ENCODE measurements at places on chromosomes 4 and X. TPM values are rescaled to one million over a fixed set of nuclear protein-coding genes. Genes with fewer than 3 reads are reported as not detected.

ITGB1BP2 gene
- 1.8 TPM for total RNA-seq

SLC49A3 gene
- 16.7 TPM for total RNA-seq

CXorf49 gene
- total RNA-seq: not detected

PRRG3 gene
- total RNA-seq: 0.20 TPM

SSX2 gene
- not detected for total RNA-seq

MTMR8 gene
- total RNA-seq: 2.3 TPM

TSR2 gene
- 22.1 TPM for total RNA-seq
